ENCODE measurements at places on chromosomes 1 and 21. TPM values are rescaled to one million over a fixed set of nuclear protein-coding genes. Genes with fewer than 3 reads are reported as not detected.

- no peak for DNase-seq
These were observed 29.4 kb downstream of the MRPL37 start for GRCh38 chr1:54229281-54229891.

- no peak for DNase-seq
These were observed 34.6 kb upstream of the GRIK3 start for GRCh38 chr1:37068897-37069296.

- no peak for DNase-seq
These were observed 1.7 kb upstream of the HLX start for GRCh38 chr1:220877377-220878095.

GRCh38 chr1:157137408-157138219 lies 581 bp downstream of the ETV3 start:
- no peak for DNase-seq

- no peak for DNase-seq
These were observed 25.4 kb downstream of the TEX35 start for GRCh38 chr1:178538192-178538916.

GRCh38 chr1:159141584-159142390 lies 29.6 kb upstream of the CADM3 start:
- no peak for DNase-seq

DNA sequence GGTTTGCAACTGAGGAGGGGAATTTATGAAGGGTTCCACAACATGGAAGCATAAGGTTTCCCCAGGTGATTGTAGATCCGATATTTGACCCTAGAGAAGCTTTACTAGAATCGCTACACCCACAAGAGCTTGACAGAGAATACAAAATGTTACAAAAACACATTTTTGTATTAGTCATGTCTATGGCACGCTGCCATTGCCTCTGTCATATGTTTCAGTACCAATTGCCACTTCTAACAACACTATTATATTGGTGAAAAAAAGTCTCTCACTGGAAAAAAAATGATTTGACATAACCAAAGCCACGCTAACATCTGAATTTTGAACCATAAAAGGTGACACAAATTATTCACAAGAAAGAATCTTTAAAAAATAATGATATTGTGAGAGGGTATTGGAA lies 214.5 kb downstream of the KCNT2 start:
- no peak for DNase-seq

DNA sequence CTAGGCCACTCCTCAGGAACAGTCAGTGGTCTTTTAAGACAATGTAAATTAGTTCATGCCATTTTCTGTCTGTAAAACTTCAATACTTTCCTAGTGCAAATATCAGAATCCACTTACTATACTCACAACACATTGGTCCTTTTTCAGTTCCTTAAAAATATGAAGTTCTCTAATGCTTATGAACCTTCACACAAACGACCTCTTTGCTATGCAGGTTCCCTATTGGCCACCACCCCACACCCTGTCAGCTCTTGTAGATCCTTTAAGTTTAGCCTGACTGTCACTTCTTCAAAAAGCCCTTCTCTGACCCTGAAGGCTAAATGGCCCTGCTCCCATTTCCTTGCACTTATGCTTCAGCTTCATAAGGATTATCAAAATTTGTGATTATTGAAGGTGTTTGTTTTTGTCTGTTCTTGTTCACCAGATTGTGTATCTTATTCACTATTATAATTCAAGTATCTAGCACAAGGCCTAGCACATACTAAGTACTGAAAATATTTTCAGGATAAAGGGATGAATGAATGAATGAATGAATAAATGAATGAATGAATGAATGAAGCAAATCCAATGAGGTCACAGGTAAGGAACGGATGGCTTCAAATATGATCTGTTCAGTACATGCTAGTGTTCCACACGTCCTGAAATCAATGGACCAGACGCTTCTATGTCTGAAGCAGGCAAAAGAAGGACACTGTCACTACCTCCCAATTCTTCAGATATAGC lies 373.9 kb downstream of the VAV3 start:
- no peak for DNase-seq

DNA sequence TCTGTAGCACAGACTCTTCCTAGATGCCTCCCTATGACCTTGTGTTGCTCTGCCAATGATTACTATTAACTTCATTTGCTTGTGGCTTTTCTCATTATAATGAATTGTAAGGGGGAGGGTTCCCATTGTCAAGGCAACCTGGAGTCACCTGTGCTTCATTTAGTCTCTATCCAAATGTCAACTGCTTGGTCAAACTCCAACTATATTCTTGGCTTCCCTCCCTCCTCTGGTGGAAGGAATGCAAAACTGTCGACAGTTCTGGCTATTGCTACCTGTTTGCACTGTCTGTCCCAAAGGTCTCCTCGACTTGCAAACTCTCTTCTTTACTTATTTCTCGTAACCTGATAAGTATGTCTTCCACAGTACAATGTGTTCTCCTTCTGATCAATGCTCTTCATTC lies 100.3 kb downstream of the CACNA1E start:
- DNase-seq: no peak

GRCh38 chr1:116428576-116428975 lies 55.5 kb downstream of the ATP1A1 start:
- no peak for DNase-seq

DNA sequence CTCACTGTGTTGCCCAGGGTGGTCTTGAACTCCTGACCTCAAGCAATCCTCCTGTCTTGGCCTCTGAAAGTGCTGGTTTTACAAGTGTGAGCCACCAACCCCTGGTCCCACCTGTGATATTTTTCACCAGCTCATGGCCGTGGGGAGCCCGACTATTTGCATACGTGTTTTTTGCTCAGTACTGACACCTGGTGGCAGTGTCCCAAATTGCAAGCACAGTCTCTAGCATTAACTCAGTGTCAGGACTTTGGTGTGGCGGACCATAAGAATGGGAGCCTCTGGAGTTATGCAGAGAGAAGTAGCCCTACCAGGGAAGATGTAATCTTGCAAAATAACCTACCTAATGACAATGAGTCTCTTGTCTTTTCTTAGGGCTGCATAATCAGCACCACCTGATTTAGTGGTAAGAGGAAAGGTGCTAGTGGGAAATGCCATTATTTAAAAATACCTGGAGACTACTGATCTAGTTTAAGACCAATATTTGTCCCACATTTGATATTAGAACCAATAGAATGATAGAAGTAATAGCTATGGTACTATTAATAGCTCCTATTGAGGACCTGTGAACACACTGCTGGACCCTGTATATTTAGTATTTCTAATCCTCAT lies 305.4 kb downstream of the DISC1 start:
- no peak for DNase-seq

GRCh38 chr1:61612602-61613001 lies 112.3 kb downstream of the TM2D1 start:
- no peak for DNase-seq

DNA sequence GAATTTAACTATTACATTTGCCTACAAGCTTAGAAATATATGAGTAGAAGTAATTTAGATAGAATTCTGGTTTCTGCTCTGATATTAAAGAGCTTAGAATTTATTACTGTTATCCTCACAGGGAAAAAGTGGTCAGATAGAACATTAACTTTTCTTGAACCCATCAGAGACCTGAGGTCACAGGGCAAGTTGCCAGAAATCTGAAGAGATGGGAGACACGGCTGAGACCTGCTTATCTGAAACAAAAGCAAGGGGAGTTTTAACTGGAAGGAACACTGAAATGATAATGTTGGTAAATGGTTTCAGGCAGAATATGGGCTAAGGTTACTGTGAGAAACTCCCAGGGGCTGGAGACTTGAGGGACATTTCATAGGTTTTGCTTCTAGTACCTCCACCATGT lies 28.0 kb upstream of the USP25 start:
- no peak for DNase-seq

DNA sequence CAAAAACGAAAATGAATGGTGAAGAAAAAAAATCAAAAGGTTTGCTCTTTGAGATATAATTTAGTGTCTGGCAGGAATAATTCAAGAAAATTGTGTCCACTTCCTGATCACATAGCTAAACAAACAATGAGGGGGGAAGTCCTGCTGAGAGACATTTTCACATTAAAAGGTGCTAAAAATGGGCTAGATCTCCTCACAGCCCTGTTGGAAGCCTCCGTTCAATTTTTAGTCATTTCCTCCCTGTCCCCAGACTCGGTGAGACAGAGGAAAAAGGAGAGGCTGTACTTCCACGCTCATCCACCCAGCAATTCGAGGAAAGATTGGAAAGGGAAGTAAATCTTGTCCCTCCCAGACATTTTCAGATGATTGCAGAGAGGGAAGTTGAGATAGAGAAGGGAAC lies 103.7 kb downstream of the BARHL2 start:
- no peak for DNase-seq

DNA sequence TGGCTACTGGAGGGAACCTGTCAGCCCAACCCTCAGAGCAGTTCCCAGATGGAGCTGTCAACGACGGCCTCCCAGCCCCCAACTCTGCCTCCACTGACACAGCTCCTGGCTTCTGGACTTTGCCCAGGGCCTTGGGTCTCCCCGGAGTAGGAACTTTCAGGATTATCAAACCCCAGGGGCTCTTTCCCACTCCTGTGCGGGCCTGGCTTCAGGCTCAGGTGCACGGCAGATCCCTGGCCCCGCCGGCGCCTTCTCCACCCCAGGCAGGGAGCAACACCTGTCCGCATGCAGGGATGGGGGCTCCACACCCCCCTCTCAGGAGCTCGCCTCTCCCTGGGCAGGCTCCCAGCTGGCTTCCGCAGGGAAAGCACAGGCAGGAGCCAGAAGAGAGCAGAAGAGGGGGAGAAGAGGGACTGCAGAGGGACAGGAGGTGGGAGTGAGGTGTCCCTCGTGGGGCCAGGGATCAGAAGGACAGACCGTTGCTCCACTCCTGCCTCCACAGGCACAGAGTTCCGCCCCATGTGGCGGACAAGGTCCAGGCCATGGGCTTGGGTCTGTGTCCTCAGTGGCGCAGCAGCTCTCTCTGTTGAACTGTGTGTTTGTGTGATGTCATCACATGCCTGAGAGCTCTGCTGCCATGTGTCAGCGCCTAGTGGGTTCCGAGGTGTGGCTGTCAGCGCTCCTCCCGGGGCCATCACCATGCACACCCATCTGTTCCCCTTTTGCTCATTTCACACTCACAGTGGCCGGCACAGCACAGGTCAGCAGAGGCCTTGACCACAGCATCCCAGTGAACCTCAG lies 107.7 kb downstream of the PDE9A start:
- DNase-seq: no peak

DNA sequence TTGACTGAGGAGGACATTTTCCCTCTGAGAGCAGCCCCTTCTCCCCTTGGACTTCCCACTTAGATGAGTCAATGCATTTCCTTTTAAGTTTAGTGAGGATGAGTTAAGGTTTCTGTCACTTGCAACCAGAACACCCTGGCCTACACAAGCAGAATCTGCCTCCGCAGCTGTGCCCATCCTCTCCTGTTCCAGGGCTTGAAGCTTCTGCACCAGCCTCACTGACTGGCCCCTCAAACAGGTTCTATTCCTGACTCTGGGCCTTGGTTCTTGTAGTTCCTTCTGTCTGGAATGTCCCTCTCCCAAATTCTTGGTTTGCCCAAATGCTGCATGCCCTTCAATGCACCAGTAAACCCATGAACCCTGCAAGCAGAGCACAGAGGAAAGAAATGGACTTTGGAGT lies 394.4 kb downstream of the PTPRU start:
- no peak for DNase-seq

GRCh38 chr1:157691285-157691920 lies 9.2 kb downstream of the FCRL3 start:
- DNase-seq: no peak

GRCh38 chr1:56031001-56031400 lies 548.4 kb downstream of the PLPP3 start:
- no peak for DNase-seq

DNA sequence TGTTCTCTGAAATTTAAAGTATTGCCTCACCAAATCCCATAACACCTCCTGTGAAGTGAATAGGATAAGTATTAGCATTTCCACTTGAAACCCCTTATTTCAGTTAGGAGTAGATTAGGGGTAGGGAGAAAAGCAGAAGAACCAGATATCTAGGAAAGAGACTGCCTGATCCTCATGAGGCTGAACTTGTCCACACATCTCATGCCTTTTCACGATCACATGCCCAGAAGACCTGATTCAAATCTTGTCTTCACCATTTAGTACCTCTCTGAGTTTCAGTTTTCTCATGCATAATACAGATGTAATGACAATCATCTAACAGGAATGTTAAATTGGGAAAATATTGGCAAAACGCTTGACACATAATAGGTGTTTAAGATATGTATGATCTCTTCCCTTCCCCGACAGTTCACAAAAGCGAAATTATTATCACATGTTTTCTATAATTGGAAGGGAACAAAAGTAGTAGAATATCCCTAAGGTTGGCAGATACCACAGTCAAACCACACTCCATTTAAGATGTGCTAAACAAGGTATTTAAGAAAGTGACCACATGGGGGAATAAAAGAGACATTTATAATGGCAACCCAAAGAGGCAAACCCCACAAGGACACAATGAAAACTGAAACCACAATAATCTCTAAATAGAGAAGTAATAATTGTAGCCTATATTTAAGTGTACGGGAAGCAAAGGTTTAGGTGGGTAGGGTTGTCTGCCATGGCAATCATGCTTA lies 25.2 kb downstream of the GFI1 start:
- no peak for DNase-seq

- DNase-seq: no peak
These were observed 659.0 kb downstream of the LTN1 start for GRCh38 chr21:28333578-28334075.

GRCh38 chr21:14491269-14491681 lies 54.8 kb downstream of the SAMSN1 start:
- no peak for DNase-seq

DNA sequence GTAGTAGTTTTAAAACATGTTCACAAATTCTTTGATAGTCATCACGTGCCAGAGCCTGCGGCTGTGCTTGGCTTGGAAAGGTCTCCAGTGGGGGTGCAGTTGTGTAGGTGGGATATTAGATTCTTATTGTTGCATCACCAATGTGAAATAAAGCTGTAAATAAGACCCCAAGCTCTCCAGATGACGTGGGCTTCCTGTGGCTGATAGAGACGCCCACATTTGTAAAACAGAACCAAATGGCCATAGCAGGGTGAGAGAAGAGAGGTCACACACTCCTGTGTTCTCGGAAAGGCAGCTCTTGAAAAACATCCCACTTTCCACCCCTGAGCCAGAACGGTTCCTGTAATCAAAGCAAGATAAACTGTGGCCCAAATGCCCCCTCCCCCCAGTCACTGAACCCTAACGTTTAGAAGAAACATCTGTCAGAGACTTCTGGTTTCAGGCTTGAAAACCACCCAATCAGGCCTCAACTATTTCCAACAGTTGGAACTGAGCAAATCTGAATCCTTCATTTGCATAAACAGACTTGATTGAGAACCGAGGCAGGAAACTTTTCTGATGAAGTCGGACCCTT lies 6.6 kb upstream of the NTPCR start:
- DNase-seq: no peak

GRCh38 chr1:210362526-210362925 lies 33.8 kb downstream of the HHAT start:
- no peak for DNase-seq

HSF2BP gene
- 0.11 TPM for polyA plus RNA-seq

KCND3 gene
- not detected for polyA plus RNA-seq

TRIM67 gene
- polyA plus RNA-seq: not detected

AKR7A3 gene
- polyA plus RNA-seq: 0.23 TPM

GLMN gene
- 35.1 TPM for polyA plus RNA-seq

GREM2 gene
- not detected for polyA plus RNA-seq

OR2AK2 gene
- not detected for polyA plus RNA-seq

PLA2G2D gene
- not detected for polyA plus RNA-seq

KIF26B gene
- 0.79 TPM for polyA plus RNA-seq
